Aorta (tissue), 5 donors: ENCODE measurements at places on chromosomes 2 and 18.

GRCh38 chr18:24795129-24795528, 334.7 kb downstream of the HRH4 start:
- H3K4me3 ChIP-seq, result no peak overlapping the region
- H3K4me1 ChIP-seq, result no peaks in the 10 kb centered on the region
- peaks cover 2% of the 10 kb centered on the region for H3K27me3 ChIP-seq
- H3K27ac ChIP-seq, result no peak overlapping the region
- no peaks in the 10 kb centered on the region for H3K36me3 ChIP-seq

DNA sequence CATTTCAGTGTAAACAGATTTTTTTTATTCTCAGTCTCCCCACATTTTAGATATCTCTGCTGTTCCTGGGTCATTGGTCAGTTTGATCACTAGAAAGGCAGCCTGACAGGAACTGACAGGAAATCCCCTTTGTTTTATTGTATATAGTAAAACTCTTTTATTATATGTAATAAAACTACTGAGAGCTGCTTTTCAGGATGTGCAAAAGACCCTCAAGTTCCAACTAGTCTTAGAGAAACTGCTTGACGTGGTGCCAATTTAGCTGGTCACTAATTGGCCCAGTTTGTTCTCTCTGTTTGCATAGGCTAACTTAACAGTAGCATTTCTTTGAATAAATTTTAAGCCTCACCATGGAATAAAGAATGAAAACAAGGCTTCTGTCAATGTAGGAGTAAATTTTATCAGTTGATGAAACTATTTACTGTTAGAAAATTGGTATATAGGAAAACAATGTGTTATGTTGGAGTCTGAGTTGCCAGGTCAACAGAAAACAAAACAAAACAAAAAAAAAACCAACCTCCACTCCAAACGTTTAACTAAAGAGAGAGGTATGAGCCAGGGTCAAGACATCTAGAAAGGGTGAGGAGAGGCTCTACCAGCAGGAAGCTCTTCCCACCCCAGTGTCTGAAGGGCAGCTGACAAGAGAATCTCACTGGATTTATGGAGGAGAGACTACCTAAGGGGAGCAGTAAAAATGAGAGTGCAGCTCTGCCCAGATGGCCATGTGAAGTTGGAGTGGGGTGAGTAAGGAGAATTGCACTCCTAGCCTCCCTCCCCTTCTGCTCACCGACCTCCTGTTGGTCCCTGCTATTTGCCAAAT, 184.6 kb downstream of the ST6GAL2 start:
- H3K4me1 ChIP-seq, result no peaks in the 10 kb centered on the region
- H3K36me3 ChIP-seq, result no peaks in the 10 kb centered on the region
- H3K27ac ChIP-seq, result no peak overlapping the region
- no peak overlapping the region for H3K4me3 ChIP-seq
- no peak for DNase-seq
- H3K27me3 ChIP-seq, result no peaks in the 10 kb centered on the region

DNA sequence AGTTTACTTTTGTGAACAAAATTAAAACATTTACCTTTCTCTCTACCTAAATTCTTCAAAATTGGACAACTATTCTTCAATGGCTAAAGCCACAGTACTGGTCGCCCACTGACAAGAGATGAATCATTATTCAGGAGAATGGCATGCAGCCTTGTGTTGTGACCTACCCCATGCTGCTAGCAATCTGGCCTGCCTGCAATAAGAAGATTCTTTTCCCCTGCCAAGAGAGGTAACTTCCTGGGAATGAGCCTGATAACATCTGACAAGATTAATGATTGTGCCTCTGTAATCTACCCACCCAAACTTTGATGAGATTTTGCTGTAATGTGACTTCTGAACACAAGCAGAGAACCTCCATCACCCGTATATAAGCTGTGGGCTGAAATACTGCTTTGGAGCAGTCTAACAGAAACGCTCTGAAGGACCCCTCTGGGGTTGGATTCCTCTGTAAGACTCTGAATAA, 47.0 kb upstream of the ST3GAL5 start:
- no peak for DNase-seq
- no peaks in the 10 kb centered on the region for H3K4me1 ChIP-seq
- H3K27ac ChIP-seq, result no peak overlapping the region
- no peaks in the 10 kb centered on the region for H3K27me3 ChIP-seq
- no peak overlapping the region for H3K4me3 ChIP-seq

DNA sequence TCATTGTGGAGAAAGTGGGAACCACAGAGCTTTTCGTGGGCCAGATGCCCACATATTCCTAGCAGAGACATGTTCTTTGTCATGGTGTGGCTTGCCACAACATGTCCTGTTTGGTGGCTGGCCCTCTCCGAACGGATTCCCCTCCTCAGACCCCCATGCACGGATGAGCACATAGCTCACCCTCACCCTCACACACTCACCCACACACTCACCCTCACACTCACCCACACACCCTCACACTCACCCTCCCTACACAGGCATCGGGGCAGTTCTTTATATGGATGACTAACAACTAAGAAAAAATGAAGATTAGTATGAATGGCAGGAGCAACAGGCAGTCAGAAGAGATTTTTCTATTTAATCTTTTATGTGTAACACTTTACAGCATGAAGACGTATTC, 149.9 kb downstream of the ZNF236 start:
- no peak overlapping the region for H3K4me3 ChIP-seq
- no peak for DNase-seq
- H3K4me1 ChIP-seq, result no peaks in the 10 kb centered on the region
- H3K36me3 ChIP-seq, result no peaks in the 10 kb centered on the region
- H3K27ac ChIP-seq, result no peak overlapping the region
- no peaks in the 10 kb centered on the region for H3K27me3 ChIP-seq

DNA sequence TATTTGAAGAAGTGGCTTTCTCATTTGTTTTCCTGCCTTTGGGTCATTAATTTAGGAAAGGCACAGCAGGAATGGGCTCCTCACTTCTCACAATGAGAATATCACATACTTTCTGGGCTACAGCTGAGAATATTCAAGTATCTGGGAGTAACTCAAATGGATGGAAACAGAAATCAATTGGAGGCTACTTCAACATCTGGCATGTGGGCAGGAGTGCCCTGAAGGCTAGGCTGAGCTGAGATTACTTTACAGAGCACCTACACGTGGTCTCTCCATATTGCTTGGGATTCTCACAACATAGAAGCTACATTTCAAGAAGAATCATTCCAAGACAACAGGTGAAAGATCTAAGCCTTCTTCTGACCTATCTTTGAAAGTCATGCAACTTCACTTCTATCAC, 325.4 kb downstream of the PID1 start:
- H3K27me3 ChIP-seq, result no peaks in the 10 kb centered on the region
- no peak overlapping the region for H3K4me3 ChIP-seq
- no peak for DNase-seq
- H3K27ac ChIP-seq, result no peak overlapping the region
- no peaks in the 10 kb centered on the region for H3K36me3 ChIP-seq
- no peaks in the 10 kb centered on the region for H3K4me1 ChIP-seq

DNA sequence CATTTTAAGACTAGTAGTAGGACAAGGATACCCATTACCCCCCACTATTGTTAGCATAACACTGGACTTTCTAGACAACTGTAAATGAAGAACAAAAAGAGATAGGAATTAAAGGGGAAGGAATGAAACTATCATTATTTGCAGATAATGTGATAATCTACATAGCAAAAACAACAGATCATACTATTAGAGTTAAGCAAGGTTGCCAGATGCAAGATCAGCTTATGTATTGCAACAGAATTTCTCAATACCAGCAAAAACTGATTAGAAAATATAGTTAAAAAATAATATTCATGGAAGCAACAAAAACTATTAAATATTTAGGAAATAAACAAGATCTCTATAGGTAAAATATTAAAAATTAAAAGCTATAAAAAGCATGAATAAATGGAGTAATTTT, 194.4 kb upstream of the SPRED2 start:
- H3K27me3 ChIP-seq, result no peaks in the 10 kb centered on the region
- no peaks in the 10 kb centered on the region for H3K36me3 ChIP-seq
- no peak for DNase-seq
- no peaks in the 10 kb centered on the region for H3K4me1 ChIP-seq

GRCh38 chr2:211955648-211956047, 583.0 kb downstream of the ERBB4 start:
- H3K27me3 ChIP-seq, result no peaks in the 10 kb centered on the region
- H3K36me3 ChIP-seq, result no peaks in the 10 kb centered on the region
- DNase-seq, result no peak
- no peak overlapping the region for H3K27ac ChIP-seq
- H3K4me3 ChIP-seq, result no peak overlapping the region
- H3K4me1 ChIP-seq, result no peaks in the 10 kb centered on the region

DNA sequence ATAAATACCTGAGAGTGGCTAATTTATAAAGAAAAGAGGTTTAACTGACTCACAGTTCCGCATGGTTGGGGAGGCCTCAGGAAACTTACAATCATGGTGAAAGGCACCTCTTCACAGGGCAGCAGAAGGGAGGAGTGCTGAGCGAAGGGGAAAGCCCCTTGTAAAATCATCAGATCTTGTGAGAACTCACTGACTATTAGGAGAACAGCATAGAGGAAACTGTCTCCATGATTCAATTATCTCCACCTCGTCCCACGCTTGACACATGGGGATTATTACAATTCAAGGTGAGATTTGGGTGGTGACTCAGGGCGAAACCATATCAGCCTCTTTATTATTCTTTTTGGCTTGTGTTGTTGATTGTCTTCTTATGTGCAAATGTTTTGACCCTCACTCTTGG, 76.2 kb downstream of the WDR7 start:
- DNase-seq, result no peak
- H3K27ac ChIP-seq, result no peak overlapping the region
- H3K4me3 ChIP-seq, result no peak overlapping the region

DNA sequence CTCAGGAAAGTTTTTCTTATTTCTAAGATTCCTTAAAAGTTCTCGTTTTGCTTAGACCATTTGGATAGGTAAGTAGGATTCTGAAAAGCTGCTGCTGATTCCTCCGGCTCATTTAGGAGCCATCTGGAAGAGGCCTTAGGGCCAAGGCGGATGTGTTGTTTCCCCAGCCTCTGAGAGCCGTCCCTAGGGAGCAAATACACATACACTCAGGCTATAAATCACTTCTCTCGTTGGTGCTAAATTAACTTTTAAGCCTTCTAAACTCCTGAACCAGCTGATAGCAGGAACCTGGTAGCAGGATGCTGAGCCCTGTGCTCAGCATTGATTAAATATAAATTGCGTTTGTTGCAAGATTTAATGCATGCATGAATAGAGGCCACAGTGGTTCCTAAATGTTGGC, 109.8 kb downstream of the ADCYAP1 start:
- no peak overlapping the region for H3K4me3 ChIP-seq
- DNase-seq, result no peak
- no peaks in the 10 kb centered on the region for H3K27me3 ChIP-seq
- peak overlapping the region; percentile 58 for H3K27ac ChIP-seq
- H3K4me1 ChIP-seq, result peaks cover 3% of the 10 kb centered on the region

- H3K27me3 ChIP-seq, result no peaks in the 10 kb centered on the region
- peaks cover 10% of the 10 kb centered on the region for H3K4me1 ChIP-seq
- H3K36me3 ChIP-seq, result no peaks in the 10 kb centered on the region
- no peak for DNase-seq
Measured at GRCh38 chr2:109207176-109207575, 78.2 kb downstream of the SH3RF3 start.

DNA sequence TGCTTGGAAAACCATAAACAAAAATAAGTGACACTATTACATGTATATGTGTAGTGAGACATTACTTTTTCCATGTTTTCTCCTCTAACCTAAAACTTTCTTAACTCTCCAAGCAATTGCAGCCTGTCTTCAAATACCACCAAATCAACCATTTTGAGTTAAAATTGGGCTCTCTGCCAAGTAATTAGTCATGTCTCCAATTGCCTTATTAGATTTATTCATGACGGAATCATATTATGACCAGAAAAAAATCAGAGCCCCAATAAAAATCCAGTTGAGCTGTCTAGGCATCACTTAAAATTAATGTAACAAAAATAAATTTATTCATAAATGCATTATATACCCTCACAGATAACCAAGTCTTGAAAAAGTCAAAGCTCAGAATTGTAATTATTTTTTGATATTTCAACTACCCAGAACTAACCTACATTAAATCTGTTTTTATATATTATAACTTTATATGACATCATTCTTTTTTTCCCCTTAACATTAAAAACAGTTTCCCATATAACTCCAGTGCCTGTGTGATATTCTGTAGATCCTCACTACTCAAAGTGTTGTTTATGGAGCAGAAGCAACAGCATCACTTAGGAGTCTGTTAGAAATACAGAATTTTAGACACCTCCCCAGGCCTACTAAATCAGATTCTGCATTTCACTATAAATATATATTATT, 157.0 kb downstream of the ERBB4 start:
- H3K27me3 ChIP-seq, result no peaks in the 10 kb centered on the region
- no peak for DNase-seq
- no peak overlapping the region for H3K4me3 ChIP-seq
- no peak overlapping the region for H3K27ac ChIP-seq
- no peaks in the 10 kb centered on the region for H3K4me1 ChIP-seq

GRCh38 chr2:50765146-50765545, 266.8 kb downstream of the NRXN1 start:
- no peaks in the 10 kb centered on the region for H3K27me3 ChIP-seq
- H3K4me3 ChIP-seq, result no peak overlapping the region
- H3K36me3 ChIP-seq, result no peaks in the 10 kb centered on the region

GRCh38 chr2:196725882-196726281, 73.6 kb downstream of the GTF3C3 start:
- no peak overlapping the region for H3K4me3 ChIP-seq
- no peaks in the 10 kb centered on the region for H3K27me3 ChIP-seq
- no peaks in the 10 kb centered on the region for H3K4me1 ChIP-seq
- DNase-seq, result no peak

DNA sequence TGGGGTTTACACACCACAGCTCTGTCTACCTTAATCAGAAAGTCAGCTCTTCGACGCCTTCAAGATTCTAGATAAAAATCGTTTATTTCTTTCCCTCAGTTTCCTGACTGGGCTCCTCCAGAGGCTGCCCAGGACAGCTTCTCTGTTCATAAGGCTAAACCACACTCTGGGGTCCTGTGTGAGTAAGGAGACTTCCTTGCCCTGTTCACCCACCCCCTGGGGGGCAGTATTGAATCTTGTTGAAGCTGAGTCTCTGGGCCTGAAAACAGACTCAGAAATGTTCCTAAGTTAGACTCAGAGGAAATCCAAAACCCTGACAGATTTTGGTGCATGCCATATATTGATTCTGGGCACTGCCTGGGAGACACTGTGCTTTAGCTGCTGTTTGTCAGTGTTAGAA, 43.0 kb downstream of the G6PC2 start:
- H3K36me3 ChIP-seq, result no peaks in the 10 kb centered on the region
- H3K27me3 ChIP-seq, result no peaks in the 10 kb centered on the region
- H3K4me3 ChIP-seq, result no peak overlapping the region
- no peaks in the 10 kb centered on the region for H3K4me1 ChIP-seq
- no peak overlapping the region for H3K27ac ChIP-seq
- no peak for DNase-seq

GRCh38 chr2:23695890-23696751, 230.8 kb downstream of the ATAD2B start:
- peak; percentile 21 for DNase-seq
- peaks cover 5% of the 10 kb centered on the region for H3K36me3 ChIP-seq
- no peak overlapping the region for H3K27ac ChIP-seq
- no peak overlapping the region for H3K4me3 ChIP-seq
- H3K4me1 ChIP-seq, result no peaks in the 10 kb centered on the region
